CD4-positive, alpha-beta T cell treated with Interleukin-17A for 1 hour (primary cell): ENCODE measurements at places on chromosomes 4 and X.

- no peak for DNase-seq
Measured at GRCh38 chr4:148740701-148741100, 298.5 kb upstream of the NR3C2 start.

GRCh38 chr4:42478509-42478908 lies 81.2 kb downstream of the SHISA3 start:
- DNase-seq, result no peak

- DNase-seq, result no peak
Measured at GRCh38 chr4:81173213-81173612, 41.8 kb downstream of the PRKG2 start.

- peak; percentile 79 for DNase-seq
Measured at GRCh38 chr4:6720202-6720699, 4.3 kb downstream of the BLOC1S4 start.

DNA sequence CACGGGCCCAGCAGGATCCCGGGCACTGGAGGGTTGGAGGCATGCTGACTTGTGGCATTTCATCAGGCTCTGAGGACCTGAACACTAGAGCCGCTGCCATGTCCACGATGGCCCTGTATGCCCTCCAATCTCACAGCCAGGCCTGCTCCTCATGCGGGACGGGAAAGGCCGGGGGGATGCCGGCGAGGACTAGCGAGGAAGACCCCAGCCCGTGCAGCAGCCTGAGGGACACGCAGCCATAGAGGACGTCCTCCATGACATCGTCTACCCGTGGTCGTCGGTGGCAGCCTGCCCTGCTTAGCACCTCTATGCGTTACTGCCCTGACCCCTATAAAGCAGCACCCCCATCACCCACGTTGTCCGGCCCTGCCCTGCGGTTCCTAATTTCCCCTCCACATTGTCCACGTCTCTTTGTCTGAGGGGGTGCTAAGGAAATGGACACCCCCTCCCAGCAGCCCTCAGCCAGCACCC lies 32.6 kb downstream of the HMX1 start:
- DNase-seq, result no peak

DNA sequence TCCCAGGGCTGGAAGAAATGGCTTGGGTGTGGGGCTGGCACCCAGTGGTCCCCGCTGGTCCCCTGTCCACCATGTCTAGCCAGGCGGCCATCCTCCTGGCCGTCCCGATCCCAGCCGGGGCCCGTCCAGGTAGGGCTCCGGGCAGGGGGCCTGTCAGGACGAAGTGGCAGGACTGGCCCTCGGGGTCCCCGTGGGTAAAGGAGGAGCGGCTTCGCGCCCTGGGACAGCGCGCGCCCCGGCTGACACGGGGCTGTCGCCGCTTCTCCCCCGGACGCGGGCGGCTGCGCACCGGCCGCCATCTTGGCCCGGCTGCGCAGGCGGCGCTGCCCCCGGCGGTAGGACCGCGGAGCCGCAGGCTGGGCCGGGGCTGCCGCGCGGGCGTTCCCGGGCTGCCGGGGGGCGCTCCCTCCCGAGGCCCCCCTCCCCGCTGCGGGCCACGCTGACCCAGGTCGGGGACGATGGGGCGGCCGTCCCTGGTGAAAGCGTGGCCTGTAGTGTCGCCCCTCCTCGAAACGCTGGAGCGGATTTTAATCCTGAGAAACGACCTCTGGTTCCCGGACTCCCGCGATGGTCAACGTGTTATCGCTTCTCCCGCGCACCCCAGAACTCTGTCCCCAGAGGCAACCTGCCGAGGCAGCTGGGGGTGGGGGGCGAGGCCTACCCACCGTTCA lies 60.4 kb upstream of the BCOR start:
- peak; percentile 36 for DNase-seq

- DNase-seq, result no peak
Measured at GRCh38 chr4:157204634-157205244, 15.8 kb upstream of the GRIA2 start.

DNA sequence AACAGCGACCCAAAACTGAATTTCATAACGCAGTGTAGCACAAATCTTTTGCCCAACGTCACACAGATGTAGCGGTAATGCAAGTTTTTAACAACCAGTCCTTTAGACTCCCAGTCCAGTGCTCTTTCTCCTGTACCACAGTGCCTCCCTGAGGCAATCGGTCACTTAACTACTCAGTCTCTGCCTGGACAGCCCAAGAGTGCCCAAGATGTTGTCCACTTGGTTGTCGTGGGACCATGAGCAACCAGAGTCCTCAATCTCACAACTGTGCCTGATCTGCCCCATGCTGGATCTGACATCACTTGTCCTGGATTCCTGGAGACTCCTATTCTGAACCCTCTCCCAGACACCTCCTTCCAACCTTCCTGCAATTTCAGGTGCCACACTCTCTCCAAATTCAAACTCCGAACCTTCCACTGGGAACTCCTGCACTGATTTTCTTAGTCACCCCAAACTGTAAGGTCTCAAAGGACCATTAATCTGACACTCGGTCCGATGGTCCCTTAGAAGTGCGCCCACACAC lies 702 bp downstream of the MMGT1 start:
- no peak for DNase-seq

DNA sequence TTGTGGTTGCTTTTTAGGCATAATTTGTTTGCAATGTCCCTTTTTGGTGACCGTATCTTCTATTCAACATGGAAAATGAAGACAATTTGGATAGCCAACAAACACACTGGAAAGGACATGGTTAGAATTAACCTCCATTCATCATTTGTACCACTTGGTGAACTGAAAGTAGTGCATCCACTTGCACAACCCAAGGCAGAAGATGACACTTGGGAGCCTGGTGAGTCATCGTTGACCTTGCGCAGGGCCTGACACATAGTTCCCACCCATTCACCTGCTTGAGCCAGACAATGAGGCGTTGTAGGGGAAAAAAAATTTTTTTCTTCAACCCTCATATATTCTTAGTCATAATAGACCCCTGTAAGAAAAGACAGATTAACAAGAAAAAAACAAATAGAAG lies 32.4 kb downstream of the EGF start:
- DNase-seq, result no peak

DNA sequence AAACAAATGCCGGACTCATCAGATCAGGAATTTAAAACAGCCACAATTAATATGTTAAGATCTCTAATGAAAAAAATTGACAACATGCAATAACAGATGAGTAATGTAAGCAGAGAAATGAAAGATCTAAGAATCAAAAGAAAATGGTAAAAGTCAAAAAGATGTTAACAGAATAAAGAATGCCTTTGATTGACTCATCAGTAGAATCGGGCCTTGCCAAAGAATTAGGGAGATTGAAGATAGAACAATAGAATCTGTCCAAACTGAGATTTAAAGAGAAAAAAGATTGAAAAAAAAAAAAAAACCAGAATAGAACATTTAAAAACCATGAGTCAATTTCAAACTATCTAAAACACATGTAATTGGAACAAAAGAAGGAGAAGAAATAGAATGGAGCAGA lies 25.9 kb upstream of the GUCY1A1 start:
- no peak for DNase-seq

GRCh38 chr4:22483551-22483981 lies 32.3 kb downstream of the ADGRA3 start:
- DNase-seq, result no peak

GRCh38 chr4:79199743-79200142 lies 126.1 kb downstream of the NAA11 start:
- no peak for DNase-seq

DNA sequence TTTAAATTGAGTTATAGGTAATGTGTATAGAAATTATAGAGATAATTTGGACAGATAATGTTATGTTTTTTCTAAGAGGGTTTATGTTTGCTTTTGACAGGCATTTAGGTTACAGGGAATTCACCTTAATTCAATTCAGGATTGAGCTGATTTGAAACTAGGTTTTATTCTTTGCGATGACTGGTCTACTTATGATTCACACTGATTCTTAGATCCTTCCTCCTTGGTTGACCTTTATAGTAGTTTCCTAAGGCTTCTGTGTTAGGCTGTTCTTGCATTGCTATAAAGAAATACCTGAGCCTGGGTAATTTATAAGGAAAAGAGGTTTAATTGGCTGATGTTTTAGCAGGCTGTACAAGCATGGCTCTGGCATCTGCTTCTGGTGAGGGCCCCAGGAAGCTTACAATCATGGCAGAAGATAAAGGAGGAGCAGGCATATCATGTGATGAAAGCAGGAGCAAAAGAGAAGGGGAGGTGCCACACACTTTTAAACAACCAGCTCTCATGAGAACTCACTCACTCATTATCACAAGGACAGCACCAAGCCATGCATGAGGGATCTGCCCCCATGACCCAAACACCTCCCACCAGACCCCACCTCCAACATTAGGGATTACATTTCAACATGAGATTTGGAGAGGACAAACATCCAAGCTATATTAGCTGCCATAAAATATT lies 155.0 kb upstream of the SFRP2 start:
- no peak for DNase-seq

- no peak for DNase-seq
Measured at GRCh38 chr4:156193106-156193505, 239.4 kb upstream of the CTSO start.

- peak; percentile 55 for DNase-seq
Measured at GRCh38 chrX:53284684-53285447, 3.5 kb upstream of the IQSEC2 start.

DNA sequence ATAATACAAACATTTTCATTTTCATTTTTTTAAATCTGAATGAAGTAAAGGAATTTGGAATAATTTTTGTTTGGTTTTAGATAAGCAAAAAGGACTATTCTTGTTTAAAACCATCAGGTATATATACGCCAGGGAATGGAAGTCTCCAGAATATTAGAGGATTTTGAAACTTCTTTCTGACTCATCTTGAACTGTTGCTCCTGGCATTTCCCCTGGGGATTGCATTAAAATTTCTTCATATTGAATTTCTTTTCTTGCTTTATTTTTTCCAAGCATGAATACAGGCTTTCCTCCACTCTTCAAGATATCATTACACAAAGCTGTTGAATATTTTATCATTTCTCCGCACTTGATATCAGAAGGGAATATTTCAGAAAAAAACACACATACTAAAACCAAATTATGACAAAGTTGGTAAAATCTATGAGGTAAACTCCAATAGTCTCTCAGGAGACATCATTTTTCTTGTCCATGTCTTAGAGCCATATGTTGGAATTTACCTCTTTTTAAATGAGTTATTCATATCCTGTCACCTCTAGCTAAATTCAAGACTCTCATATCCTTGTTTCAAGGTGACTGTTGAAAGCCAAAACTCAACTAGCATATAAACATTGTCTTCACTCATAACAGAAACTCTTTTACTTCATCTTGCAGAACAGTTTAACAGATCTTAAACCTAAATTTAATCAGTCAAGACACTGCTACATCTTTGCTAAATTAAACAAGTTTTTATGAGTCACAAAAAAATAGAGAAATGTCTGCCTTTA lies 20.7 kb upstream of the CSN1S1 start:
- DNase-seq, result no peak

DNA sequence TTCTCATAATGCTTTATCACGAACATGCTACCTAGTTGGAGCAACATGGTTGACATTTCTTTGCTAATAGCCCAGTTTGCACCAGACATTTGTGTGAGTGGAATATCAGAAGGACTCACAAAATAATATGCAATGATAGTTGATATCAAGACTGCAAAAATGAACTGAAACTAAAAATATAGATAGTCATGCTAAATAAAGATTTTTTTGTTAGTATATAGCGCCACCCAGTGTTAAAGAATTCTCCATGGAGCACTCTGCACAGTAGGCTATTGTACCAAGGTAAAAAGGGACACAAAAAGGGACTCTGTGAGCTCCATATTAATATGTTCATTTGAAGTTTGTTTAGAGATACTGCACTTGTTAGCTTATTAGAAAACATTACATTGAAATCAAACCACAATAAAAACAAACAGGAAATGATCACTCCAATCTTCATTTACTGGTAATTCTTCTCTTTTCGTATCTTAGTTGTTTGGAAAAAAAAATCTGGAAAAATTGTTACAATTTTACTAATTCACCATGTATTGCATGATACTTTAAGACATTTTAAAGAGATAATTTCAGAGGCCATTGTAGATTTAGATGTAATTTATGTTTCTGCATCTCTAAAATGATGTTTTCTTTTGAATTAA lies 1509.6 kb downstream of the ADGRL3 start:
- no peak for DNase-seq

DNA sequence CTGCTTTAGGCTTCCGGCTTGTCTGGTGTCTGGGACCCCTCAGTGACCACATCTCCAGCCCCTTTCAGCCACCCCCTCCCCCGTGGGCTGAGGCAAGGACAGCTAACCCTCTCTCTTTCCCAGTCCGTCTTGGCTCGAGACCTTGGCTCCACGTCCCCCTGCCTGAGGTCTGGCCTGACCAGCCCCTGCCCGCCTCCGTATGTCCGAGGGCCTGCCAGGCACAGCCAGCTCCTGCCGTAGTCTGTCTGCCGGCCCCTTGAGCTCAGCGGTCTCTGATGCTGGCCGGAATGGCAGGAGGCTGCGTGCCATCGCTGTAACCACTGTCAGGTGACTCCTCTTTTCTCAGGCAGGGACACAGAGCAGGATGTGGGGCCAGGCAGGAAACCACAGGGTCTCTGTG lies 73.3 kb upstream of the LRPAP1 start:
- no peak for DNase-seq

GRCh38 chrX:20951016-20951810 lies 423.0 kb upstream of the CNKSR2 start:
- no peak for DNase-seq

- peak; percentile 79 for DNase-seq
Measured at GRCh38 chr4:7539659-7540058, 104.9 kb upstream of the PSAPL1 start.

- DNase-seq, result no peak
Measured at GRCh38 chr4:621296-622070, 3.9 kb upstream of the PDE6B start.

- DNase-seq, result no peak
Measured at GRCh38 chr4:76293772-76294171, 12.8 kb upstream of the STBD1 start.

GRCh38 chr4:170015285-170015684 lies 10.9 kb downstream of the MFAP3L start:
- DNase-seq, result no peak

DNA sequence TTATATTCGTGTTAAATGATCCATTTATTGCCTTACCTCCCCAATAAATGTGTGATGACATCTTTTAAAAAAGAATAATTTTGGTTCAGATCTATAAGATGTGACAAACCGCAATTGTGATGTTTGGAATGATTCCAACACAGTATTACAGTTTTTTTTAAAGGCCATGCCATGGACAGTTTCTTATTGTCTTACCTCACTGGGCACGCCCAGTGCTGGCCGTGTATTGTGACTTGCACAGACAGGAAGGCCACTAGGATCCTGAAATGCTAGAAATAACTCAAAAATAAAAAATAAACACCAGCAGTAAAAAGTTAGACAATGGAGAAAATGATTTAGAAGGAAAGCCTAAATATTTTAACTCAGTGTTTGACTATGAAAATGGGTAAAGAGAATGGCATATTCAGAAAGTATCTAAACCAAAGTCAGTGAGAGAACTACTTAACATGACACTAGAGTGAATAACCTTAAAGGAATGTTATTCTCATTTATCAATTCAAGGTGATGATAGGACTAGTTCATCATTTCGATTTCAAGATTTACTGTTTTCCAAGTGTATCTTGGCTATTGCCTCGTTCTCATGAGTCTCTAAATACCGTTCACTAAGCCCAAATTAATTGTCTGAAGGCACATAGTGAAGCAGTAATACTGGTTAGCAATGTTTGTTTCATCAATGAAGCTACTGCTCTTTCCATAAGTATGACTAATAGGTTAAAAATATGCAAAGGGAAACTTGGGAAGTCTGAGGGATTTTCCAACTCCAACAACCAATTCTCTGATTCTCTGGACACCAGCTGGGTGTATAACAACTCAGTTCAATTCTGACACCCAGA lies 46.1 kb upstream of the VEGFC start:
- DNase-seq, result no peak
